ENCODE measurements at places on chromosomes 12 and 14. TPM values are rescaled to one million over a fixed set of nuclear protein-coding genes. Genes with fewer than 3 reads are reported as not detected.

IRAK4 gene
- total RNA-seq = 46.0 TPM

DNA sequence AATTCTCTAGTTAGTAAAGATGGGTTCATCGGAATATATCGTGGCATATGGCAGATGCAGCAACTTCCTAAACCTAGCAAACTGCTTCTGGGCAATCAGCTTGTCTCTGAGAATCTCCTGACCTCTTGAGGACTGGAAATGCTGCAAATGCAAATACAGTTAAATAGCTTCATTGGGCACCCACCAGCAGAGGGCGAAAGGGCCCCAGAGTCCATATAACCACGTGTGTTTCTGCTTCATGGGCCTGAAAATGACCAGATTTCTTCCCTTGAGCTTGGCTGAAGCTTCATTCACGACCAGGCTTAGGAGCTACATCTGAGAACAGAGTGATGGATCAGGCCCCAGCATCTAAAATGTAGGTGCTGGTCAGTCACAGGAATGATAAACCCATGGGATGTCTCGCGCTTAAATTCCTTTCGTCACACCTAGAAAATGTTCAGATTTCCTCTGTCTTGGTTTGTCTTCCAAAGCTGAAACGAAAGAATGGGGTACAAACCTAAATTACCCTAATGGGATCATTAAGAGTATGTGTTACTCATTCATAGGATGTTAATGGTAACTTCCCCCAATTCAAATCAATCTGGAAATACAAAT lies 1482.5 kb upstream of the TMEM132C start:
- no peaks in the 10 kb centered on the region for H3K36me3 ChIP-seq
- no peaks in the 10 kb centered on the region for H3K4me1 ChIP-seq
- DNase-seq = no peak
- peaks cover 3% of the 10 kb centered on the region for H3K27me3 ChIP-seq

DNA sequence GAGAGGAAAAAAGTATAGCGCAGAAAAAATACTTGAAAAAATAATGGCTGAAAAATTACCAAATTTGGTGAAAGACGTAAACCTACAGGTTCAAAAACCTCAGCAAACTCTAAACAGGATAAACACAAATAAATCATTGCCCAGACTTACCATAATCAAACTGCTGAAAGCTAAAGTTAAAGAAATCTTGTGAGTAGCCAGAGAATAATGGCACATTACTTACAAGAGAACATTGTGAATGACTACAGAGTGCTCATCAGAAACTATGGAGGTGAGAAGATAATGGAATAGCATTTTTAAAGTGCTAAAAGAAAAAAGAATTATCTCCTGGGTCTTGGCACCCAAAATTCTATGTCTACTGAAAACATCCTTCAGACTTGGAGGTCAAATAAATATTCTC lies 36.0 kb downstream of the ATF1 start:
- H3K4me1 ChIP-seq = peaks cover 2% of the 10 kb centered on the region
- no peak overlapping the region for H3K4me3 ChIP-seq
- no peak overlapping the region for H3K27ac ChIP-seq
- H3K27me3 ChIP-seq = no peaks in the 10 kb centered on the region
- peaks cover 65% of the 10 kb centered on the region for H3K36me3 ChIP-seq

- H3K27ac ChIP-seq = no peak overlapping the region
- no peak overlapping the region for H3K4me3 ChIP-seq
- peaks cover 2% of the 10 kb centered on the region for H3K4me1 ChIP-seq
- DNase-seq = no peak
- no peaks in the 10 kb centered on the region for H3K36me3 ChIP-seq
Observed at GRCh38 chr14:31930493-31931240, 146.4 kb upstream of the ARHGAP5 start.

DNA sequence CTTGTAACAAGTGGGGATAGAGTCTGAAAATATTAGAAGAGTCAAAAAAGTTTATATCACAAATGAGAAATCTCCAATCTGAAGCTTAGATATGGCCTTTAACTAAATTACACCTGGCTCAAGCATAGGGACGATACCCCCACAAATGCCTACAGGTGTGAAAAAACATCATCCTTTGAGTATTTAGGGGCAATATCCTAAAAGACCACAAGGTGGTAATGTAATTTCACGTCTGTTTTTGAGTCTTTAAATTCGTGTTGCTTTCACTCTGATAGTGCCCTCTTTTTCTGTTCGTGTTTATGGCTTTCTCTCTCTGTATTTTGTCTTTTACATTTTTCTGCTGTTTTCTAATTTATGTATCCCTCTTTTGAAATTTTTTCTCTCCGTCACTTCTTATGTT lies 84.3 kb downstream of the ETNK1 start:
- no peak overlapping the region for H3K4me3 ChIP-seq
- peaks cover 5% of the 10 kb centered on the region for H3K4me1 ChIP-seq
- DNase-seq = no peak
- H3K27me3 ChIP-seq = peaks cover 22% of the 10 kb centered on the region
- H3K27ac ChIP-seq = no peak overlapping the region
- H3K36me3 ChIP-seq = no peaks in the 10 kb centered on the region

GRCh38 chr12:18864900-18865561 lies 127.1 kb downstream of the CAPZA3 start:
- H3K4me3 ChIP-seq = no peak overlapping the region
- peaks cover 1% of the 10 kb centered on the region for H3K27me3 ChIP-seq
- H3K27ac ChIP-seq = no peak overlapping the region
- DNase-seq = no peak

Measured in activated naive CD8-positive, alpha-beta T cell treated with anti-CD3 and anti-CD28 coated beads, Interleukin-2, amount 10 ng/mL, durations not matched to agents 7 days and 5 days (primary cell).